ENCODE measurements at places on chromosomes 1 and 21.

DNA sequence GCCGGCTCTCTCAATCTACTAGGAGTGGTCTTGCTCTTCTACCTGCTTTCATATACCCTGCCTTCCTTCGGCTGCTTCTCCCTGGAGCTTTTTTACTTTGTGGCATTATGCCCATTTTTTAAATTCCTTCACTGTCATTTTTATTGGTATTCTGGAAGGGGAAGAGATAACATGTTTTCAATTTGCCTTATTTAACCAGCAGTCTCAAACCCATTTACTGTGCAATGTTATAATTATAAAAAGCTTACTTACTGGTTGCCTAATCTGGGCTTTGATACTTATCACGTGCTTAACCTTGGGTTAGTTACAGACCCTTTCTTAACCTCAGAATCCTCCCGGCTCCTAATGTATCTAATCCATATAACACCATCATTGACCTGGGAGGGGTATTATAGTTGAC lies 128.1 kb downstream of the SIPA1L2 start:
- no peak for DNase-seq

DNA sequence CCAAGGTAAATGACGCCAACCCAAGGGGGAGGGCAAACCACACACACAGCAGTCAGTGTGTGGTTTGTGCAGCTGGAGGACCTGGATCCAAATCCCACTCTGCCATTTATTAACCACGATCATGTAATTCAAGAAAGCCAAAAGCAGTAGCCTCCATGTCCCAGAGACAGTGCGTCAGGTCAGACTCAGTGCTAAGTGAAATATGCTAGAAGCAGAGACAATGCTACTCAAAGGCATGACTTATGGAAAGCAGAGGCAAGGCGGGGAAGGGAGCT lies 13.6 kb downstream of the TTC39A start:
- DNase-seq: no peak

DNA sequence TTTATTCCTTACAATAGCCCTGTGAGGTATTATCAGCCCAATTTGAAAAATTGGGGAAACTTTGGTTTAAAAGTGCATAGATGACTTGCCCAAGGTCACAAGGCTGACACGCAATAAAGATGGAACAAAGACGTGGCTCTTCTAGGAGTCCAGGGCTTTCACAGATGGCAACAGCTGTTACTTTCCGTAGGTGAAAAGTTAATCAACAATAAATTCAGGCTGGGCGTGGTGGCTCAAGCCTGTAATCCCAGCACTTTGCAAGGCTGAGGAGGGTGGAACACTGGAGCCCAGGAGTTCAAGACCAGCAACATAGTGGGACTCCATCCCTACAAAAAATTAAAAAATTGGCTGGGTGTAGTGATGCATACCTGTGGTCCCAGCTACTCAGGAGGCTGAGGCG lies 87.8 kb upstream of the ATF3 start:
- DNase-seq: no peak

DNA sequence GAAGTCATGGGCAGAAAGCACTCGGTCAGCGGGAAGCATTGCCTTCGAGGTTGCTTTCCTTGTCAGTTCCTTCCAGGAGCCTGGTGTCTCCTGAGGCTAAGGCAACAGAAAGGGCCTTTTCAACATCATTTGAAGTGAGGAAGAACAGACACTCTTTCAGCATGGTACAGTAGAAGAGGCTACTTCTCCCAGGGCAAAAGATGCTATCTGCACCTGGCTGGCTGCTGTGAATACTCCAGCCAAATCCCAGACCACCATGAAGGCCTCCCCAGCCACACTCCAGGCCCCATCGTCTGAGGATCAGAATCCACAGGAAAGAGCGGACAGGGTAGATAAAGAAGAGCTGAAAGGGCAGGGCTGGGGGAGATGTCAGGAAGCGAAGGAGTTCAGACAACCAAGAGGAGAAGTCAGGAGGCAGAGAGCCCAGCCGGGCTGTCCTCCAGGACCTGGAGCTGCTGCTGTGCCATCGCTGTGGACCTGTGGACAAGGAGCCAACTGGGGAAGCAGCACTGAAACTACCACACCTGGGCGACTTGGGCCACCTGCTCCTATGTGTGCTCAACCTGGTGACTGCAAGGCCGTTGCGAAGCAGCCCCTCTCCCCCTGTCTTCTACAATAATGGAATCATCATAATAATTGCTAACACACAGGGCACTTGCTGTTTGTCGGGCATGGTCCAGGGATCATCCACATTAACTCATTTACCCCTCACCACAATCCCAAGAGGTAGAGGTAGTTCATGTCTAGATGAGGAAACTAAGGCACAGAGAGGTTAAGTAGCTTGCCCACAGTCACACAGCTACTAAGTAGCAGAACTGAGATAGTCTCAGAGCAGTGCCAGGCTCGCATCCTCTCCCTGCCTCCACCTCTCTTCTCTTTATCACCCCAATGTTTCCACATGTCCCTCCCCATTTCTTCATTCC lies 88.0 kb upstream of the ZBTB40 start:
- DNase-seq: no peak

DNA sequence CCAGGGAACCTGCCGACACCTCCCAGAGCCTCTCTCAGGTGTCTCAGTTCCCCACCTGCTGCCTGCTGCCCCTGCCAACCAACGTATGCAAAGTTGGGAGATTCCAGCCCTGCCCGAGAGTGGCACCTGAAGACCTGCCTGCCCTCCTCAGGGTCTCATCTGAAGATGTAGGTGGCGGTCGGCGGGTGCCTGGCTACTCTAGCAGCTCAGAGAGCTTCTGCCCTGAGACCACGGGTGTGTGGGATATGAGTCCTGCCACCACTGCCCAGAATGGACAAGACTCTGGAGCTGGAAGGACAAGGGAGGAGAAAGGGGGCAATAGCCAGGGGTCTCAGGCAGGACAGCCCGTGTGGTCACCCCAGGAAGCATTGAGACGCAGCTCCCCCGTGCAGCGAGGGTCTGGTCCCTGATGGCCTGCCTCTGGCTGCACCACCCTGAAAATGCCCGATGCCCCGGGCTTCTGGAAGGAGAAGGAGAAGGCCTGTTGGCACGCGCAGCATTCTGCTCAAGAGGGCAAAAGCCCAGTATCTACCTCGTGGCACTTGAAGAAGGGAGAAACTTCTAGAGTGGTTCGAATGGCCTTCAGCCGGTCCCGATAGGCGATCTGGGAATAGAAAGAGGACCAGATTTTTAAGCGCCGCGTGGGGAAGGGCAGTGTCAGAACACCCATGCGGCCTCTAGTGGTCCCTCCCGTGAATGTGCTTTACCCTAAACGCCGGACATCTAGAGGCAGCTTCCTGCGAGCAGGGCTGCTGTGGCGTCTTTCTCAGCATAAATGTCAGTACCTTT lies 88.8 kb downstream of the STUM start:
- no peak for DNase-seq

DNA sequence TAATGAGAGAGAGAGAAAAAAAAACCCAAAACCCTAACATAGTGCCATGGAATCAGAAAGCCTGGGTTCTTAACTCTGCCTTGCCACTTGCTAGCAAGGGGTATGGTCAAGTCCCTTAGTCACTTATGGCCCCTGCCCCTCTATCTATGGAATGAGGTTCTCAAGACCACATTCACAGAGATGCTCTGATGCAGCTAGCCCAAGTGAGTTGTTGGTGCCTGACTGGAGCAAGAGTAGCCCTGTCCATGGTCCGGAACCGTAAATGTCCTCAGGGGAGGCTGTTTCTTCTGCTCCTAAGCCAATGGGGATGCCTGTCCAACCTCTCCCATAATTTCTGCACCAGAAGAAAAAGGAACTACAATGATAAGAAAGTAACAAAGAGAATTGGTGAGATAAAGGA lies 56.8 kb downstream of the CSMD2 start:
- DNase-seq: no peak

GRCh38 chr21:43634618-43635017 lies 24.7 kb downstream of the HSF2BP start:
- DNase-seq: no peak

GRCh38 chr1:108643492-108644335 lies 17.2 kb downstream of the HENMT1 start:
- no peak for DNase-seq

GRCh38 chr1:10824821-10825540 lies 28.5 kb upstream of the CASZ1 start:
- DNase-seq: no peak
